ENCODE measurements at places on chromosomes 3 and 15.

- DNase-seq, result no peak
Observed at GRCh38 chr3:192847941-192848340, 69.7 kb downstream of the MB21D2 start.

GRCh38 chr3:187717572-187717971, 15.2 kb upstream of the RTP2 start:
- no peak for DNase-seq

DNA sequence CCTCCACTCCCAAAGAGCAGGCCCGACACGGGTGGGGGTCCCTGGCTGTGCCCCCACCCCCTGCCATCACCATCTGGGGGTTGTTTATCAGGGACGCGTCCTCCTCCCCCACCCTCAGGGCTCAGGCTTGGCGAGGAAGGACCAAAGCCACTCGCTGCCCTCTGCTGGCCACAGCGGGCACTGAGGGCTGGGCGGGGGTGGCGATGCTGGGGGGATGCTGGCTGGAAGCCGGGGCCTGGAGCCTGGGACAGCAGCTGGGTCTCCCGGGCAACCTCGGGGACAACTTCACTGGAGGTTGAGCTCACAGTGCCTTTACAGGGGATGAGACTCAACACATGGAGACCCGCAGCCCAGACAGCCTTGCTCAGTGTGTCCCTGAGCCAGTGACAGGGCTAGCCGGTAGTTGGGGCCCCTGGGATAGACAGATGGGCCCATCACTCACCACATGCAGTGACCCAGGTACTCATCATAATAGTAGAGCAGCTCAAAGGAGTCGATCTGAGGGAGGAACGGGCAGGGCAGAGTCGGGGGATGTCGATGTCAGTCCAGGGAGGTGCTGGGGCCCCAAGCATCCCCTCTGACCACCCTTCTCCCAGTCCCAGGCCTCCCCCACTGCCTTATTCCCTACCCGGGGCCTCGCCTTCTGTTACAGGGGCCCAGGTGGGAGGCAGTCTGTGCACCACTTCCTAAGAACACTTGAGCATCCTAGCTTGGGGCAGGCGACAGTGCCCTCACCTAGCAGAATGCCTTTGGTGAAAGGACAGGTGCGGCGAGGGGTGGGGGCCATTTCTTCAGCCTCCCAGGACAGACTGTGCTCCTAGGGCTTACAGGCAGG, 5.9 kb upstream of the CALML4 start:
- no peak for DNase-seq

DNA sequence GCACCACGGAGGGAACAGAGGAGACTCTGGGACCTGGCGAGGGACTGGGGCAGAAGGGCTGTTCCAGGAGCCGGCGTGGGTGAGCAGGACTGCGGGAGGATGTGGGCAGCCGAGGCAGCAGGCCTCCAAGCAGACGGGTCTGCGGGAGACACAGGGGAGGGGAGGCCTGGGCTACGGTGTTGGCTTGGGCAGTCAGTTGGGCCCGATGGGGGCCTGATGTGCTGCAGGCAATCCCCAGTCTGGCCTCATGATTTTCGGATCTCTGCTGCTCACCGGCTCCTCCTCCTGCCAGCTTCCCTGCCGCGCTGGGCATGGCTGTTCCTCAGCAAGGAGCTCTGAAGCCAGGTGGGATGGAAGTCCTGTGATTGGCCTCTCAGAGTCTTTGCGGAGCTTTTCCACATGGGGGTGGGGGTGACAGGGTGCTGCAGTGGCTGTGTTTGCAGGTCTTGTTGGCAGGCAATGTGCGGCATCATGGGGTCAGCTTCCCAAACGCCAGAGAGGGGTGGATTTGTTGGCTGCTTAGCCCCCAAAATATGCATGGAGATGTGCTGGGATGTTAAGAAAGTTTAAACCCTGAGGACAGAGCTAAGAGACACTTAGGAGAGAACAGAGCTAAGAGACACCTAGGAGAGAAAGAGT, 19.3 kb downstream of the MINAR1 start:
- no peak for DNase-seq

- DNase-seq, result no peak
Observed at GRCh38 chr15:26712335-26712734, 60.5 kb downstream of the GABRB3 start.

DNA sequence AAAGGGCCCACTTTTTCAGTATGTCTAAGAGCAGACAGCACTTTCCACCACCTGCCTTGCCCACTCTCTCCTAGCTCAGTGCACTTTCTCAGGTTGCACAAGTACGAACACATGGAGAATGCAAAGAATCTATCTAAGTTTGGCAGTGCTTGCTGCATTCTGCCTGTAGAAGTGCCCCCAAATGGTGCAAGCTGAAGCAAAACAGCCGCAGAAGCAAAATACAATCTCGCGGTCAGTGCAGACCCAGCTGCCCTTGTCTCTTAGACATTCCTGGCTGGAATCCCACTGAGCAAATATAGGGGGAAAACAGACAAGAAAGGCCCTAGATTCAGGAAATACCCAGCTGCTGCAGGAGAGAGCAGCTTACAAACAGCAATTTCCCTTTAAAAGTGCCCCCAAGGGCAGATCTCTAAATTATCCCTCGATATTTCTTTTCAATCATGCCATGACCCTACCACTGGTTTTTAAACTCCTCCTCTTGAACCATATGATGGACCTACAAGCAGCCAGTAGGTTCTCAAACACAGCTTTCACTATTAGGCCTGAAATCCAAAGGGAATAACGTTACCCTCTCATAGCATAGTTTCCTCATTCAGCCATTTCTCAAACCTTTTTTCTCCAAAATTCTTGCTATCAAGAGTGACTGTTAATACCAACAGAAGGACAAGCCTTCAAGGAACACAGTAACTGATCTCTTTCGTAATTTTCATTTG, 67.0 kb downstream of the TNIK start:
- DNase-seq, result no peak

GRCh38 chr3:88133711-88134263, 16.0 kb upstream of the C3orf38 start:
- DNase-seq, result no peak

- no peak for DNase-seq
Observed at GRCh38 chr3:167304077-167304476, 76.0 kb downstream of the ZBBX start.

DNA sequence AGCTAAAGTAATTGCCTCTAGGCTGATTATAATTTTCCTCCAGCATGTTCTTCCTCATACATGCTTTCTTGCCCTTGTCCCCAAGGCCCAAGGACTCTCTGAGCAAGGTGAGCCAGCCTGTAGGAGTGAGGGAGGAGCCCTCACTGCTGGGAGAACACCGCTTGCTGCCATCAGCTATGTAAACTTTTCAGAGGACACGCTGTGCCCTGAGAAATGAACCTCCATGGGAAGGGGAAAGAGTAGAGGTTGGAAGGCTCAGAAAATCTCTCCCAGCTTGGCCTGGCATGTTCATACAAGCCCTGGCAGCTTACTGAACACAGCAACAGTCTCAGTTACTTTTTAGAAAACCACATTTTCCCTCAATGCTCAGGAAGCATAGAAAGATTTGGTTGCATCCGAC, 103.0 kb upstream of the SLC24A5 start:
- no peak for DNase-seq

DNA sequence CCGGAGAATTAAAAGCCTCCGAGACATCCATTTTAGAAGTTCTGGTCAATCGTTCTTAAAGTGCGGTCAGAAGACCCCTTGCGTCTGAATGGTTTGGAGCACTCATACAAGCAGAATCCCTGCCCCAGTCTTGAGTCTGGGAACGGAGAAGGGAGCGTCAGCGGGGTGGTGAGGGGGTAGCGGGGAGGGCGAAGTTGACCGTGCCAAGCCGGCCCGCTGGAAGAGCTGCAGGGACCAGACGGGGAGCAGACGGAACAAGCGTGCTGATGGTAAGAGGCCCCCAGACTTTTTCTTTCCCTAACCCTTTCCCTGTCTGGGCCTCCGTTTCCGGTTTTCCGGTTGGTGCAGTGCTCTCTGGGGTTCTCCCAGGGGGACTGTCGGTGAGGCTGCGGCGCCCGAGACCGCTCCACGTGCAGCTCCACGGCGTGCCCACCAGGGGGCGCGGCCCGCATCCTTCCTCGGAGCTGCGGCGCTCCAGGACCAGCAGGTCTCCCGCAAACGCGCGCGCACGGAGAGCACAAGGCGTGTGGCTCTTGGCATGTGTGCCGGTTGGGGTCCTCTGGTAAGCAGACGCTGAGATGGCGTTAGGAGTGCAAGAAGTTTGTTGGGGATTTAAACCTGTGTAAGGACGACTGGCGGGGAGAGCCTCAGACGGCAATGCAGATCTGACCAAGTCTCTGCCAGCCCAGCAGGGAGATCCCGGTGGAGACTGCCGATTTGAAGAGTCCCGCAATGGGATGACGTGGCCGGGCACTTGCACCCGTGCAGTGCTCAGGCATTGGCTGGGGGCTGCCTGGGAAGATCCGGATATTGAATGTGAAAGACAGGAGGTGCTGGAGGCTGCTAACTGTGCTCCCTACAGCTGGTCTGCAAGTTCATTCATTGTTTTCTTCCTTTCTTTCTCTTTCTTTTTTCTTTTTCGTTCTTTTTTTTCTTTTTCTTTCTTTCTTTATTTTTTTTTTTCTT, 19.2 kb upstream of the CORO2B start:
- DNase-seq, result peak; percentile 23

DNA sequence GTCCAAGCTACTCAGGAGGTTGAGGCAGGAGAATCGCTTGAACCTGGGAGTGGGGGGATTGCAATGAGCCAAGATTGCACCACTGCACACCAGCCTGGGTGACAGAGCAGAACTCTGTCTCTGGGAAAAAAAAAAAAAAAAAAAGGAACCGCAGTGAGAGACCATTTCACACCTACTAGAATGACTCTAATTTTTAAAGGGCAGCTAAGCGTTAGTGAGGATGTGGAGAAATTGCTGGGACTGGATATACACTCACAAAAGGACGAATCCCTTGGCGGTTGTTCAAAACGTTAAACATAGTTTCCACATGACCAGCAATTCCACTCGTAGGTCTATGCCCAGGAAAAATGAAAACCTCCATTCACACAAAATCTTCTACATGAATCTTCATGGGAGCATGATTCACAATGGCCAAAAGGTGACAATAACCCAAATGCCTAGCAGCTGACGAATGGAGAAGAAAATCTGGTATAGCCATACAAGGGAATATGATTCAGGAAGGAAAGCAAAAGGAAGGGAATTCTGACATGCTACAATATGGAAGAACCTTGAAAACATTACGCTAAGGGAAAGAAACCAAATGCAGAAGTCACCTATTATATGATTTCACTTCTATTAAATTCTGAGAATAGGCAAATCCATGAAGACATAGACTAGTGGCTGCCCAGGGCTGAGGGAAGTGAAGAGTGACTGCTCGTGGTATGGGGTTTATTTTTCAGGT, 127.0 kb downstream of the CHSY1 start:
- no peak for DNase-seq

- no peak for DNase-seq
Observed at GRCh38 chr15:34109797-34110663, 8.1 kb downstream of the PGBD4 start.

DNA sequence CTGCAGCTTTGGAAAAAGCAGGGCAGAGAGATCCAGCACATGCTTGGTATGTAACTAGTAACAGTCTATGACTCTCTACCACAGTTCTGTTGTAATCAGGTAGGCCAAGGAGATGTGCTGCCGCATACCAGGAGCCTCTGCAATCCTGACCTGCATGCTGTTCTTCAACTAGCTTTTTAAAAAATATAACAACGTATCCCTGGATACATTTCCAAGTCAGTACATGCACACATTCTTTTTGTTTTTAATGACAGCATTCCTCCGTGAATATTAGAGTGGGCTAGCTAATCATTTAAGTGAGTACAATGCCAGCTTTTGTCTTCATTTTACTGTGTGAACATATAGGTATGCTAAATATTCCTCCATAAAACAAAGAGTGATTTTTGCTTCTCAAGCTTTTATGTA, 437.8 kb downstream of the RBMS3 start:
- no peak for DNase-seq

DNA sequence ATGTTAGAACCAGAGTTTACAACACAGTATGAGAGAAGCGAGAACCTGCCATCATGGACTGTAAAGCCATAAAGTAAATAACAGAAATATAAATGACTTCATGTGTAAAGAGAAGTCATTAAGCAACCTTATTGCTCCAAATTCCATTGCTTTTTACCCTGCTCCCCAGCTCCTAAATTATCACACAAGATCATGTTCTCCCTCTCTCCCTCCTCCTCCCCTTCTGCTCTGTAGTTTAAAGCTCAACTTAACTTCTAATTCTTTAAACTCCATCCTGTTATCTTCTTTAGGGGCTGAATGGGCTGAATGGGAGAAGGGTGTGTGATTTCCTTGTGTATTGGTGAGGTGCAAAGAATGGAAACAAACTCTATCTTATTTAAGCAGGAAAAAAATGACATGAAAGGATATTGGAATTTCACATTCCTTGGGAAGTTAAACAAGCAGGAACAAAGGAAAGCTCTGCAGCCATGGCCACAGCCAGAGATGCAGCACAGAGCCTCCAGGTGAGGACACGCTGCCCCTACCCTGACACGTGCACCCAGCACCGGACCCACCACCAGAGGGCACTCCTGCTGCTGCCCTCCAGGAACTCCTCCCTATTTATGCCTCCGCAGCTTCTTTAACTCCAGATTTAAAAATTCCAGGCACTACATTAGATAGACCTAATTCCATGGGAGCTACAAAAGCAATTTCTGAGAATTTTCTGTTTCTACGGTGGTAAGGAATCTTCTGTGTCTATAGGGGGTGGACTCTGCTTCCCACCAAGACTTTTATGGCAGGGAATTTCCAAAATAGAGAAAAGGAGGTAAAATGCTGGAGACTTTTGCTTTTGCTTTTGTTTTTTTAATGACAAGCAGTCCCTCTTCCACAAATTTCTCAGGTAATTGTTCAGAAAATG, 76.9 kb upstream of the ABI3BP start:
- peak; percentile 2 for DNase-seq

DNA sequence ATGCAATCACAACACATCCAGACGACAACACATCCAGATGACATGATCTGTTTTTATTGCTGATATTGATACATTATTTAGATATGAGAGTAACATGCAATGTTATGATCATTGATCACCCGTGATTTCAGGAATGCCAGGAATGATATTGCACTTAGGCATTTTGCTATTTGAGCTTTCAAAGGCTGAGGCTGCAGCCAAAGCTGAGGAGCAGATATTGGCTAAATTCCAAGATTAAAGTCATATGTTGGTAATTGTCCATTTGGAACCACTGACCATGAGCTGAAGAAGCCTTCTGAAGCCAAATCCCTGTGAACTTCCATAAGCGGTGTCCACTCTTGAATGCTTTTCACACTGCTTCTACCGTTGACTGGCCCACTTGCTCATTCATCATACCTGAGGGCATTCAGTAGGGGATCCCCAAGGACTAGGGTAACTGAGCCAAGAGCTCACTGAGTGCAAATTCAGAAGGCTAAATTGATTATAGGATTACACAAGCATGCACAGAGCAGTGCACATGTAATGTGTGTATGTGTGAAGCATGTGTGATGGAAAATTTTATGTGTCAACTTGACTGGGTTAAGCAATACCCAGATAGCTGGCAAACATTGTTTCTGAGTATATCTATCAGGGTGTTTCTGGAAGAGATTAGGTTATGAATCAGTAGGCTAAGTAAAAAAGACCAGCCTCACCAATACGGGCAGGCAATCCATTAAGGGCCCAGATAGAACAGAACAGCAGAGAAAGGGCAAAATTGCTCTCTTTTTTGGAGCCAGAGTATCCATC, 92.1 kb upstream of the PLAAT1 start:
- DNase-seq, result no peak

Data from stimulated activated CD8-positive, alpha-beta memory T cell treated with anti-CD3 and anti-CD28 coated beads, Interleukin-4, amount 100 ng/mL, for 1 hour (primary cell).